ENCODE measurements at places on chromosomes 5 and 9. TPM values are rescaled to one million over a fixed set of nuclear protein-coding genes. Genes with fewer than 3 reads are reported as not detected.
A peak's percentile ranks its signal among the peaks of the same experiment; 100 is the strongest.

DNA sequence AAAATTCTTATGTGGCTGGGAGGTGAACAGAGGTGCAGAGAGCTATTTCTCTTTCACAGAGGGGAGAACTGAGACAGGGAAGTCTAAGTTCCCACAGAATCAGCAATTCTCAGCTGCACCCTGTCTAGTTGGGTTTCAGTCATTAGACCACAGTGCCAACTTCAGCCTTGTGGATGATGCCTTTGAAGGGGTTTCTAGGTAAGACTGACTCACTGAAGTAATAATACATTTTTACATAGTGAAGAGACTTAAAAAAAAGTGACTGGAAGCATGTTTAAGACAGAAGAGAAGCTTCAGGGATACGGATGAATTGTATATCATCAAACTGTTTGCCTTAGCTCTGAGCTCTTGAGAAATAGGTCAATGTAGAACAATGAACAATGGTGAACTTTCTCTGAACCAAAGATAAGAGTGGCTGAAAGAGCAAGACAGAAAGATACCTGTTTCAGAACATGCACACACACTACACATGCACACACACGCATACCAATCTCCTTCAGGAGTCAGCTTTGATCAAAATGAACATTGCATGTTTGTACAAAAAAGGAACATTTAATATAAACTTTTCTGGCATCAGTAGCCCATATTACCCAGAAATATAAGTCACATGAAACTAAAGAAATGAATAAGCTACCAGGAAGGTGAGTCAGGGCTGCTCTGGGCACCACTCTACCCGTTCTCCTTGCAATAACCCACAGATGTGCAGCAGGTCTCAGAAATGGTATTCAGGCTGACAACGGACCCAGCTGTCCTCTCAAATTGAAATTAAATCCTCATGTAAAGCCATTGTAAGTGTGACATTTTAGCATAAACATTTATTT, 12.6 kb upstream of the FYB1 start:
- DNase-seq: peak; percentile 10

GRCh38 chr9:7121664-7122063, 363.9 kb downstream of the KDM4C start:
- DNase-seq: no peak

- DNase-seq: no peak
Measured at GRCh38 chr5:133731951-133732350, 119.6 kb upstream of the FSTL4 start.

DNA sequence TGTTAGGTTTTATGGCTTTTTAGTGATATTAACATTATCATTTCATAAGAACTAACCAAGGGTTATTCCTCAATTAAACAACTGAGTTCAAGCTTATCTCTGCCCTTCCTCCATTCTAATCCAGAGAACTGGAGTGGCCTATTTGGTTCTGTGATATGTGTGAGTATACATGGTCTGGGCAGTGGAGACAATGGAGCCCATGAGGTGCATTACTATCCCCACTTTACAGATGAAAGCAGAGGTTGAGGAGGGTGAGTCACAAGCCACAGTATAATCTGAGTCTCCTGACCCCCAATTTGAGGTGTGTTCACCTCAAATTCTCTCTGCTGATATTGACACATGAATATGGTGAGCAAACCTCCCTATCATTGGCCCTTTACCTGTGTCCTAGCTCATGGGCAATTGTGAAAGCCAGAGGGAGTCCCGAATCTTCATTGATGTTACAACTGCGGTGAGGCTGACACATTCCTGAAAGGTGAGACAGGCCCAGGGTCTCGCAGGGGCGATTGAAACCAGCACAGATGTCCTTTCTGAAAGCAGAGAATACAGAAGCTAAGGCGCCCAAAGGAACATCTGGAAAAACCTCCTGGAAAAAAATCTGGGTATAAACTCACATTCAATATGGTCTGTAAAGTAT, 217.2 kb downstream of the TARS1 start:
- peak; percentile 8 for DNase-seq

DNA sequence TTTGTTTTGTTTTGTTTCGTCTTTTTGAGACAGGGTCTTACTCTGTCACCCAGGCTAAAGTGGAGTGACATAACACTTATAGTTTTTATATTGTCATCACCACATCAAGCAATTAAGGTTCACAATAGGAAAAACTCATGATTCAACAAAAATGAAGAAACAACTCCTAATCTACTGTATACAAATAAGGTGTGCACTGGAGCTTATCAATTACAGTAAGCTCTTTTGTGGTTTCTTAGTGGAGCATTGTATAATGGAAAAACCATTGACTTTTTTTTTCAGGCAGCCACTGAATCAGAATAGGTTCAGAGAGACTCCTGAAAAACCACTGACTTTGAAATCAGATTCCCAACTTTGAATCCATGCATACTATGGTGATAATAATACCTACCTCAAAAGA, 10.8 kb upstream of the PLIN2 start:
- DNase-seq: no peak

DNA sequence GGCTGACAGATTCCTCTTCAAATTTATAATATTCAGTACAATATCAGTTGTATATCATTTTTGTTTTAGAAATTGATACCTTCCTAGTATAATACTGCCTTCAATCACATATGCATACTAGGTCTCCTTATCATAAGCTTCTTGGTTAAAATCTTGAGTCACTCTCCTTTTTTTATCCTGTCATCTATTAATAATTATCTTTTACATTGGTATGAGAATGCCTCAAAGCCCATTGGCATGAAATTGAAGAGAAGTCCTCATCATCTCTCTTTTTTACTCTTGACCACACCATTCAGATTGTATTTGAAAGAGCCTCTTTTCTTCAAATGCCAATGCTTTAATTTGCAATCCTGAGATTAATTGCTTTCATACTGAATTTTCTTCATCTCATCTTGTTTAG, 810.3 kb downstream of the BRINP1 start:
- DNase-seq: no peak

DNA sequence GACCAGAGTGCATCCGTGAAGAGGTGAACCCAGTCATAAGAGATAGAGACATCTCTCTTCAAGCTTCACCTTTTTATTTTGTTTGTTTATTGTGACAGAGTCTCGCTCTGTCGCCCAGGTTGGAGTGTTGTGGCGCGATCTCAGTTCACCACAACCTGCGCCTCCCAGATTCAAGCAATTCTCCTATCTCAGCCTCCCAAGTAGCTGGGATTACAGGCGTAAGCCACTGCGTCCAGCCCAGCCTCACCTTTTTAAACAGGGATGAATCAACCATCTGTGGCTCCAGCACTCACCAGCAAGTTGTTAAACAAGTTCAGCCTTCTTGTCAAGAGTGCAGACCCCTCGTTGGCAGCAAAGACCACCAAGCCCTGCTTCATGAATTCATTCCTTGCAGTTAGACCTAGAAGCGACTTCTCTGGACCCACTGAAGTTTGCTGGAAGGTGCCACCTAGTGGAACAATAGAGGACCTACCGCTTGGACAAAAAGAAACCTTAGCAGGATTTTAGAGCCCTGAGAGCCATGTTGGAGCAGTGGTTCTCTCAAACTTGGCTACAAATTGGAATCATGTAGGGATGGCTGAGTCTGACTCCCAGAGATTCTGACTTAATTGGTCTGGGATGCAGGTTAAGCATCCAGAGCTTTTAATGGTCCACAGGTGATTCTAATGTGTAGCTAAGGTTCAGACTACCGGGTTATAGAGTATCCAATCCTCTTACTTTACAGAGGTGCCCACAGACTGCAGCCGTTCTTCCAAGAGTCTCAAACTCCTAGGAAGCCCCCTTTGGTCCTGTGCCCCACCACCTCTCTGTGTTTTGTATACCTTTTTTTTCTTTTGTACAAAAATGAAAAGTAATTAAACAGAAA, 10.5 kb upstream of the GALNT10 start:
- peak; percentile 57 for DNase-seq

DNA sequence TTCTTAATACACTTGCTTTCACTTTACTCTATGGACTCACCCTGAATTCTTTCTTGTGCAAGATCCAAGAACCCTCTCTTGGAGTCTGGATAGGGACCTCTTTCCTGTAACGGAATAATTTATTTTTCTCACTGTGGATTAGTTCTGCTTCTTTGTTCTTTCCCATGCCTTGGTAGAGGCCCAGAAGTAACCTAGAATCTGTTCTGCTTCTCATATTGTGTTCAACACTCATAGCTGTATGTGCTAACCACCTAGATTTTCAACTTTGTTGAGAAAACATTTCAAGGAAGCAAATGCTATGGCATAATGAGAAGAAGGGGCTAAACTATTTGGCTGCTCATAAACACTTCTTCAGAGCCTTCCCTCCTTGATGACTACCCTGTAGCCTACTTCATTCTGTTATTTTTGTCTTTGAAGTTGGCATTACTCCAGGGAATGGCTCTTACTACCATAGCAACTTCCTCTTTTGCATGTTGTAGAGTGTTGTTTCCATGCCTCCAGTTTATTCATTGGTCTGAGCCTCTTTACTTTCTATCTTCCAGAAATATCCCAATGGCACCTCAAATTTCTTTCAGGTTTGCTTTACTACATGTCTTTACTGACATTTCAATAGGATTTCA, 74.3 kb downstream of the KIAA0825 start:
- DNase-seq: peak; percentile 37

DNA sequence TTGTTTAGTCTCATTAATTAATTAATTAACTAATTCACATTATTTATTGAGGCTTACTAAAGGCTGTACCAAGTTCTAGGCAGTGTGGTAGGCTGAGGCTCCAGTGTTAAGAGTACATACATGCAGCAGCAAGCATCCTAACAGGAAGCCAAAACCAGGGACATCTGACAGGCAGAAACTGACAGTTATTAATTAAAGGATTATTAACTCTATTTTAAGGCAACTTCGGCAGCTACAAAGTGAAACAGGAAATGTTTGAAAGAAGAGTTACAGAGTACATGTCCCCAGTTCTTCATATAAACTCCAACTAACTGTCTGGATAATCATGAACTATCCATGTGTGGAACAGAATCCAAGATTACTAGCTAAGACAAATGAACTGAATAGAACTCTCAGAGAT, 39.3 kb upstream of the GABRB2 start:
- DNase-seq: no peak

DNA sequence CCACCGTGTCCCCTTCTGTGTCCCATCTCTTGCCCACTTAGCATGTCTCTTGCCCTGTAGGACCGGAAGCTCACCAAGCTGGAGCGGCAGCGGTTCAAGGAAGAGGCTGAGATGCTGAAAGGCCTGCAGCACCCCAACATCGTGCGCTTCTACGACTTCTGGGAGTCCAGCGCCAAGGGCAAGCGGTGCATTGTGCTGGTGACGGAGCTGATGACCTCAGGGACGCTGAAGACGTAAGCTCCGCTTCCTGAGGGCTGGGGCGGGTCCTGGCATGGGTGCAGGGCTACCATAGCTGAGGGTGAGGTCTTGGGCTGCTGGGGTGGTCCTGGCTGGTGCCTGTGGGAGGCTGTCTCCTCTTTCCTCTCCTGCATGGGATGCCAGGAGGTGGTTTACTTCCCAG, 45.7 kb downstream of the WNK2 start:
- DNase-seq: no peak

DNA sequence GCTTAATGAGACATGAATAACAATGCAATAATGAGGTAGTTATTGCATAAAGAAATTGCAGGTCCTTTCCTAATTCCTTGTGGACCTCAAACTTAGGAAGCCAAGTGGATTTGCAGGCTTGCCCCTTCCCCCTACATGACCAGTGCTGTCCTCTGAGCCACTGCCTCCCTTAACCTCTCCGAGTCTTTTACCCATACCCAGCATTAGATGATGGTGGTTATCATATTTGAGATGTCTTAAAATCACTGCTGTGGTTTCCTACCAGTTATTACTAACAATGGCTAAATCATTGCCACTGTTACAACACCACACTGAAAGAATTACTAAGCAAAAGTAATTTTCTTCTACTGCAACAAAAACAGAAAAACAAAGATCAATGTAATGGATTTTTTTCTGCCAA, 170.8 kb downstream of the EDIL3 start:
- DNase-seq: no peak

- no peak for DNase-seq
Measured at GRCh38 chr5:168969326-168969886, 331.5 kb downstream of the SLIT3 start.

DNA sequence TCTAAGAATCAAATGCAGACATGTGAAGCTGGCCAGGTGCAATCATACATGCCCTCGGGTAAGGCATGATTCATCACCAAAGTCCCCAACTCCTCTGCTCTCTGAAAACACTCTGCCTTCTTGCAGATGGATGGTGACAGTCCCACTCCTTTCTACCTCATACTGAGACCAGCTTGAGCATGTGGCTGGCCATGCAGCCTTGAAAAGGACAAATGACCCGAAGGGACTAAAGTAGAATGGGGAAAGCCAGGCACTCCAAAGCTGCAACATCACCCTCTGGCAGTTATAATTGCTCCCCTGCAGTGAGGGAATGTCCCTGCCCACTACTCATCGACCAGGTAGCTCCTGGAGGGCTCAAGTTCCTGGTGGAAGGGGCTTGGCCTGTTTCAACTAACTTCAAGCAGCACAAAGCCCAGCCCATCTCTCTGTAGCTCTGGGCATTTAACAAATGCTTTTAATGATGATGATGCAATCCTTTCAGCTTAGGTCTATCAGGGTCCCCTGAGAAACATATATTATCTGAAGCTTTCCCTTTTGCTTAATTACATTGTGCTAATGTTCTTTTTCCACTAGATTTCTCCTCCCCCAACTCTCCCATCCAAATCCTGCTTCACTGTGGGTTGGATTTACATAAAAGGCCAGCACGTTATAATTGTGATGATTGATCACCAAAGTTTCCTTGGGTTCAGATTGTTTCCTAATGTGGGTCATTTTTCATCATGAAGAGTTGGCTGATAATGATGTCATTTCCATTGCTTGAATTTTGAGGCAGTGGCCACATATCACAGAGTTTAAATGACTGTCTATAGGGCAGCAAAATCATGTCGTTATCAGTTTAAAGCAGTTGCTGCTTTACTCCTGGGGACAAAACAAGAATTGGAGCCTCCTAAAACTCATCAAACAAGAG, 436.5 kb upstream of the SLC30A5 start:
- DNase-seq: no peak

DNA sequence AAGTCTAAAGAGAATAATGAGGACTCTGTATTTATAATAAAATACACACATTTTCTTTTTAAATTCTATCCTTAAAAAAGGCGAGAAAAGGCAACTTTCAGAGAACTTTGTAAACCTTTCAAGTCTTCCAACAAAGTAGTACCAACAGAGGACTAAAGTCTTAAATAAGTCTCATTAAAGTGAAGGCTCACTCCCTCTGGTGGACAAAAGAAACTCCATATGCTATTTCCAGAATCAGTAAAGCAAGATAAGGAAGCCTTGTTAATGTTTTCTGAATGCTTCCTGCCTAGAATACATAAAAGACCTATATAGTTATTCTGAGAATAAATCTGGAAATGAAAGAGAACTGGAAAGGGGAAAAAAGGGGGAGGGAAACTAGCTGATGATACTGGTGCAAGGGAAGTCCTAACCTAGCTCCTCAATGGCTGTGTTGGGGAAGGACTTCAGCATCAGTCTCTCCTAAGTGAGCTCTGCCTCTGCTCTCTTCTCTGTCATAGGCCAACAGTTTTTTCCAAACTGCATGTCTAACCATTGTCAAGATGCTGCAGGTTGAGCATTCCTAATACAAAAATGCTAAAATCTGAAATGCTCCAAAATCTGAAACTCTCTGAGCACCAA, 7.2 kb downstream of the HMGCS1 start:
- DNase-seq: peak; percentile 64

GRCh38 chr5:176671890-176672747, 24.8 kb downstream of the TSPAN17 start:
- DNase-seq: no peak

The RAB3C gene
- not detected for total RNA-seq

The CAVIN4 gene
- 5.2 TPM for total RNA-seq

The CCL21 gene
- not detected for total RNA-seq

The LHX6 gene
- not detected for total RNA-seq

The OR1J2 gene
- not detected for total RNA-seq

The PFN3 gene
- total RNA-seq: not detected

The GFI1B gene
- total RNA-seq: 0.06 TPM

The PROB1 gene
- 6.2 TPM for total RNA-seq

The PCDH1 gene
- total RNA-seq: not detected

The PDE6A gene
- total RNA-seq: 0.58 TPM

The TMEM174 gene
- total RNA-seq: not detected
